ENCODE measurements at places on chromosomes 13 and 19.

DNA sequence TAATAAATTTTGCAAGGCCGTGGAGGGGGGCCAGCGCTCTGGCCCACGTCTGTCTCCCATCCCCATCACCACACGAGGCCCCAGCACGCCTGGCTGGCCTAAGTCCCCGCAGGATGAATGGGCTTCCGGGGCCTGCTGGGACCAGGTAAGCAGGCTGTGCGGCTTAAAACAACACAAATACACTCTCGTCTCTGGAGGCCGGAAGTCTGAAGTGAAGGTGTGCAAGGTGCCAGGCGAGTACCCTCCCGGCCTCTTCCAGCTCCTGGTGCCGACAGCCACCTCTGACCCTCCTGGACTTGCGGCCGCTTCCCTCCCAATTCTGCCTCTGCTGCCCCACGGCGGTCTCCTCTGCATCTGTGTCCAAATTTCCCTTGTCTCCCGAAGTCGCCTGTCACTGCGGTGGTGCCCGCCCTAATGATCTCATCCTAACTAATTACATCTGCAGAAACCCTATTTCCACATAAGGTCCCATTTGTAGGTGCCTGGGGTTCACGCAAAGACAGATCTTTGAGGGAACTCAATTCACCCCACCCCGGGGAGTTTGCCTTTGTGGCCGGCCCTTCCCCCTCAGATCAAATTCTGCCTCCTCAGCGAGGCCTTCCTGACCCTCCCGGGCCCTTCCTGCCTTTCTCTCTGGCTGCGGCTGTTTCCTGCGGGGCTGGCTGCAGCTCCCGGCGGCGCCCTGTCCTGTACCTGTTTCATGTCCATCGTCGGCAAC lies 8.1 kb upstream of the PTBP1 start:
- DNase-seq: no peak

- DNase-seq: no peak
Observed at GRCh38 chr13:20360041-20360491, 127.9 kb upstream of the GJB6 start.

GRCh38 chr19:42153672-42154433 lies 21.6 kb upstream of the POU2F2 start:
- DNase-seq: no peak

DNA sequence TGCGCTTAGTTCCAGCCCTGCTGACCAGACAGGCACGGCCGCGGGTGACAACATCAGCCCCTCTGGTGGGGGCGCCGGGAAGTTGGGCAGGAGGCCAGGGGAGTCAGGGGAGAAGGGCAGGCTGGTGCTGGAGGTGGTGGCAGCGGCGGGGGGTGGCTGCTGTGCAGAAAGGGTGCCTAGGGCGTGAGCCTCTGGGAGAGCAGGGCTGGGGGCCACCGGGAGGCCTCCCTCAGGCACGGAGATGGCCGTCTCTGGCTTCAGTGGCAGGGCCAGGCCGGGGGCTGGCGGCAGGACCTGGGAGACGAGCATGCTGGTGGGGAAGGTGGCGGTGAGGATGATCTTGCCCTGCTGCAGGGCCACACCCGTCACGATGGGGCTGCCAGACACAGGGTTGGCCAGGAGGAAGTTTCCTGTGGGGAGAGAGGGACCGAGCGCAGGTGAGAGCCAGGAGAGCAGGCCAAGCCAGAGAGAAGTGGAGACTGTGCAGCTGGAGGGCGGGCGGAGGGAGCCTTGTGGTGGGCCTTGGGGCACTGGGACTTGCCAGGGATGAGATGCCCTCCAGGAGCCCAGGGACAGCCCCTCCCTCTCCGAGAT lies 3.3 kb downstream of the SIX5 start:
- no peak for DNase-seq

DNA sequence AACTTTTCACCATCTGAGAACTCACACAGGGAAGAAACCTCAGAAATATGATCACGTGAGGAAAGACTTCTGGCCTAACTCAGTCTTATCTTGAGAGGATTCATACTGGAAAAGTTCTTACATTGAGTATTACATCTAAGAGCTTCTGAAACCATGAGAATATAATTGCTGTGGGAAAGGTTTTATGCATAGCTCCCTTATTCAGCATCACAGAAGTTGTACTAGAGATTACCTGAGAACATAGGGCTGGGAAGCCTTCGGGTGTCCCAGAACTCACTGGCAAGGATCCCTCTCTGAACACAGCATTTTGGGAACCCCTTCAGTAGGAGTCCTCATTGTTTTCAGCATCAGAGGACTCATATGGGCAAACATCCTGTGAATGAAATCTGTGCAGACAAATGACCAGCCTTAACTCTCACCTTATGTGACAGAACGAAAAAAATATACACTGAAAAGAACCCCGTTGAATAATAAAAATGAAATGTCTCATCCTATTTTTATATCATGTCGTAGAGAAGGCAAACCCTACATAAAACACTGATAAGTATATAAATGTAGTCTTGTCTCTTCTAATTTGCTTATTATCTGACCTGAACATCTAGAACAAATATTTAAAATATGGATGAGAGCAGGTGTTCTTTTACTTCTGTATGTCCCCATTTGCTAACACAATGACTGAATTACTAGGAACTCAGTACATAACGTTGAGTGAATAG lies 14.2 kb downstream of the ZNF274 start:
- no peak for DNase-seq

- DNase-seq: no peak
Observed at GRCh38 chr19:2686360-2686759, 16.1 kb downstream of the GNG7 start.

GRCh38 chr13:93727211-93728141 lies 500.9 kb downstream of the GPC6 start:
- no peak for DNase-seq

DNA sequence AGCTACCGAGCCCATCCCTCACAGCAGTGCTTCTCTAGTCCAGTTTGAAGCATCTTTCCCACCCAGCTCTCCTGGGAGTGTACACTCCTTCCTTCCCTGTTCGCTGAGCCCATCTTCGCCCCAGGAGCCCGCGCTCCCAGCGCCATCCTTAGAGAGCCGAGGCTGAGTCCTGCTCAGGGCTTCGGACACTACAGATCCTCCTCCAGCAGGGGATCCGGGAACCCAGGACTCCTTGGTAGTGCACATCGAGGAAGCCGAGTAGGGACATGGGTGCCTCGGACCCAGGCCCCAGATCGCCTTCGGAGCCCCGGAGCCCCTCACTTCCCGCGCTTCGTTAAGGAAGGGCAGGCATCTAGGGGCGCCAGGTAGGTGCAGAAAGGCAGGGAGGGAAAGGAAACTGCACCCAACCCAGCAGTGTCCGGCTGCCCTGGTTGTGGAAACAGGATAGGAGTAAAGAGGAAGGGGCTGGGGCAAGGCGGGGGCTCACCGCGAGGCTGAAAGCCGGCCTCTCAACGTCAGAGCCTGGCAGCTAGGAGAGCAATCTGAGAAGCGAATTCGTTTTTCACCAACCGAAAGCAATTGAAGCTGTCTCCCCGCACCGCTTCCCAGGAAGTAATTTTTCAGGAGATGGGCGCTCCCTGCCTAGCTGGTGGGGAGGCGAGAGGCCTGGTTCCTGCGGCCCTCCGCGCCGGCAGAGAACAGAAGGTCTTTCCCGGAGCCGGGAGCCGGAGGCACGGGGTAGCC lies 1.0 kb downstream of the PDX1 start:
- no peak for DNase-seq

Measured in upper lobe of right lung (tissue), 1 donor.